NCI-H510A (cell line): ENCODE measurements at places on chromosomes 3 and 15.

GRCh38 chr3:150699068-150699639 is 4.6 kb downstream of the ERICH6 start:
- DNase-seq, result no peak

- no peak for DNase-seq
Measured at GRCh38 chr3:68953816-68954444, 21.6 kb upstream of the TAFA4 start.

DNA sequence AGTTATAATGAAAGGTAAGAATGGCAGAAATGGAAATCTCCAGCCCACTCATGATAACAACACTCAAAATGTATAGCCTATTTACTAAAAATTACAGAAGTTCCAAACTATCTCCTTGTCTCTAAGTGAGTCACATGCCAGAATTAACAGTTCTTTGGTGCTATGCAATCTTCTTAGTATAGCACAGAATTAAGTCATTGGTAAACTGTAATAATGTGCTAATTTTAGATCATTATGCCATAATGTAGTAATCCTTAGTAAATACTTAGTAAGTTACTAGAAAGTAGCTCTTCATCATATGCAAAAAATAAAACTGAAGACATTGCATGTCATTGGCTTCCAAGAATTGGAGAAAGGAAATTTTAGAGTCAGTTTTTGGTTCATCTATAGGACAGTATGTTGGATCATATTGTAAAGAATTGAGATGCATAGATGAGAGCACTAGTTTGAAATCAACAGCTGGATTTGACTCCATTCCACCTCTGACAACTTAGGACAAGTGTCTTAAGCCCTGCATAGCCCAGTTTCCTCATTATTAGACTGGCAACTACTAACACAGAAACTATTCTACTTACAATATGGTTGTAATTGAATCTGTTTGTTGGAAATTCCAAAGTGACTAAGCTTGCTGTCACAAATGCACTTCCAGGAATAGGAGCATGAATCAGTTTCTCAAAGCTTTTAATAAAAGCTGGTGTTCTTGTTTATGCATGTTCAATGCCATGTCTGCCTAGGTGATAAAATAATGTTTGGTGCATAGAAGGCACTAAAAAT is 40.1 kb upstream of the CD47 start:
- no peak for DNase-seq

DNA sequence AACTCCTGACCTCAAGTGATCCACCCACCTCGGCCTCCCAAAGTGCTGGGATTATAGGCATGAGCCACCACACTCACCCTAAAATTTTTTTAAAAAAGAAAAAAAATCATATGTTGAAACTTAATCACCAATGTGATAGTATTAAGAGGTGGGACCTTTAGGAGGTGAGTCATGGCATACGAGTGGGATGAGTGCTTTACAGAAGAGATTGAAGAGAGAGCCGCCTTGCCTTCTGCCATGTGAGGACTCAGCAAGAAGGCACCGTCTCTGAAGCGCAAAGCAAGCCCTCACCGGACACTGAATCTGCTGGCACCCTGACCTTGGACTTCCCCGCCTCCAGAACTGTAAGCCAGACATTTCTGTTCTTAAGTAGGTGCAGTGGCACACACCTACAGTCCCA is 5.5 kb downstream of the ARPIN start:
- DNase-seq, result no peak

GRCh38 chr3:152416808-152417580 is 148.3 kb downstream of the MBNL1 start:
- no peak for DNase-seq

- DNase-seq, result no peak
Measured at GRCh38 chr15:38593524-38593923, 28.9 kb upstream of the RASGRP1 start.

DNA sequence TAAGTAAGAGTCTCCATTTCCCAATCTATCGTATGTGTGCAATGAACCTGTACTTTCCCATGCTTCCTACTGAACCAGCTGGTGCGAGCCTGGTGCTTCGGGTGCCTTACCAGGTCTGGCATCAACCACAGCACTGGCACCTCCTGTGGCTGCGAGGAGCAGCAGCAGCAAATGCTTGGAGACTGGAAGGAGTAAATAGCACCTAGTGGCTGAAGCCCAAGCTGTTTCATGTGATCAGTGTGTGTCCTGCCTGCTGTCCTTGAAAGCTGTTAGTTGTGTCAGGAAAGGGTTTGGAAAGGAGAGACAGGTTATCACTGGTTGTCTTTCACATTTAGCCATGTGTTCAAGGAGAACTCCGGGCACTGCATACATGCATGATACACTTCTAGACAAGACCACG is 31.8 kb downstream of the PCOLCE2 start:
- DNase-seq, result peak; percentile 51

DNA sequence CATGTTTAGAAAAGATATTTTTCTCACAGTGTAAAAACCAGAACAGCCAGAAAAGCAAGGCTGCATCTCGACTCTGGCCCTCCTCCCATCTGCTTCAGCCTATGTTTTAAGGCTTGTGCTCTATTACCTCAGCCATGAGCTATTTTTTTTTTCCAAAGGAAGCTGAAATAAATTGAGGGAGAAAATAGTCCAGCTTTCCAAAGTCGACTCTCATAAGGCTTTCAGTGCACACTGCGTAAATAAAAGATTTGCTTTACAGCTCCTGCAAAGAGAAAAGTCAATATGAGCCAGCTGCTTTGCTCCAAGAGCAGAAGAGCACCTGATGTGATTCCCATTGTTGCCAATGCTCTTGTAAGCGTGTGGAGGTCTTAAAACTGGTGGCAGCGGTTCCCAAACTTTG is 26.7 kb downstream of the SCG3 start:
- no peak for DNase-seq

DNA sequence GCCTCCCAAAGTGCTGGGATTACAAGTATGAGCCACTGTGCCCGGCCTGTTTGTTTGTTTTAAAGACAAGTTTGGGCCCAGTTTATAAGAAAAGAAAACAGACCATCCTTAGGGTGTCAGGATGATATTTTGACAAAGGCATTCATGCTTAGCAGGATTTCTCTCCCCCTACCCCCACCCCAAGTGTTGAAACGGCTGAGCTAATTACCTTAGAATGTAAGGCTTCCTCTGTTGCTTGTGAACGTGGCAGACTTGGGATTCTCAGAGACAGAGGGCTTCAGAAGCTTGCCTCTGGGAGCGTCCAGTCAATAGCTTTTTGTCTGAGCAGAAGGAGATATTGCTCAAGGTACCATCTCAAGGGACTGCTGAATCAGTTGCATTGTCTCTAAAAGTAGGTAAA is 24.0 kb downstream of the FLNB start:
- DNase-seq, result no peak

GRCh38 chr3:126903521-126903920 is 79.4 kb upstream of the PLXNA1 start:
- DNase-seq, result no peak

GRCh38 chr15:78076231-78077052 is 1.1 kb downstream of the TBC1D2B start:
- no peak for DNase-seq

GRCh38 chr3:58999774-59000160 is 50.1 kb downstream of the CFAP20DC start:
- no peak for DNase-seq

DNA sequence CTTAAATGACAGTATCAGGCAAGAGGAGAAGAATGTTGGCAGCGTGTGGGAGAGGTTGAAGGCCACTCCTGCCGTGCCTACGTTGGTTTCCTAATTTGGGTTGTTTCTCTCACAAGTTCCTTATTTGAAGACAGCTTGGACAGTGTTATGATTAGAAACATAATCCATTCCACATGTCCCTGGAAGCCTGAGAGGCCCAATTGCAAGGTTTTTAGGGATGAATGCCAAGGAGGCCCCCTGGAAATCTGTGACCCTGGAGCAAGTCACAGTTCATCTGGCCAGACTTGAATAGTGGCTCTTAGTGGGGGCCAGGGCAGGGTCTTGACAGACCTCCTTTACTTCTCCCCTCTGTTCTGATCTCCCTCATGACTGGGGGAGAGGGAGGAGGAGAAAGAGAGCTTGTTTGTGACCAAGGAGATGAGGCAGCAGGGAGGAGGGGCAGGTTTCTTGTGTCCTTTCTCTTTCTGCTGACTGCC is 584.4 kb upstream of the TBL1XR1 start:
- no peak for DNase-seq

- DNase-seq, result no peak
Measured at GRCh38 chr3:145243875-145244274, 917.1 kb downstream of the PLOD2 start.

- no peak for DNase-seq
Measured at GRCh38 chr15:78129077-78129750, 2.0 kb downstream of the CIB2 start.

DNA sequence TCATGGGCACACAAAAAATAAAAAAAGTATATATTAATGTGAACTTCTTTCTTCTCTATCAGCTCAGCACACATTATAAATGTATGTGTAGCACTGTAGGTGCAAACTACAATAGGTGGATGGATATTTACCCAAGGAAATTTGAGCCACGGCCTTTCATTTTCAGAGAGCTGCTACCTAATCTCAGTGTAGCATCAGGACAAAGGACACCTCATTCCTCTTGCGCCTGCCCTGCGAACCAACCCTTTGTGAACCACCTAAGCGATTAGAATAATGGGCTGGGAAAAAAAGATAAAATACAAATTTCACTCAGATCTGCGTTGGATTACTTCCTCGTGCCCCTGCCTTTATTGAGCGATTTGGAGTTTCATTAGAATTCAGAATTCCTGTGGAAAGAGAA is 263.2 kb downstream of the NR2F2 start:
- no peak for DNase-seq

DNA sequence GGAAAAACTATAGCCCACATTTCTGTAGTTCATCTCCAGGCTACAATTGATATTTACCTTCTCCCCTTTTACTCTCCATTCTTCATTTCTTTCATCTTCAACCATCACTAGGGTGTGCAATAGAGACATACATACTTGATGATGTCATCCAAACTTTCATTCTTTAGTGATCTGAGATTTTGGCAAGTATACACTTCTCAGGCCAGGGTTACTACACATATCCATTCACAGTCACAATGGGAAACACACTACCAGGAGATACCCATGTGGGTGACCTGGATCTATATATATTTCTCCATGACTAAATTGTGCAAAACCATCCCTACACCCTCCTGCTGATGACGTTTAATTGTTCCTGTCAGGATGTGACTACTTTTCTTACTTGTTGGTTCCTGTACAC is 769.5 kb upstream of the DPPA4 start:
- DNase-seq, result no peak

- DNase-seq, result no peak
Measured at GRCh38 chr3:32041316-32041715, 59.8 kb downstream of the ZNF860 start.

DNA sequence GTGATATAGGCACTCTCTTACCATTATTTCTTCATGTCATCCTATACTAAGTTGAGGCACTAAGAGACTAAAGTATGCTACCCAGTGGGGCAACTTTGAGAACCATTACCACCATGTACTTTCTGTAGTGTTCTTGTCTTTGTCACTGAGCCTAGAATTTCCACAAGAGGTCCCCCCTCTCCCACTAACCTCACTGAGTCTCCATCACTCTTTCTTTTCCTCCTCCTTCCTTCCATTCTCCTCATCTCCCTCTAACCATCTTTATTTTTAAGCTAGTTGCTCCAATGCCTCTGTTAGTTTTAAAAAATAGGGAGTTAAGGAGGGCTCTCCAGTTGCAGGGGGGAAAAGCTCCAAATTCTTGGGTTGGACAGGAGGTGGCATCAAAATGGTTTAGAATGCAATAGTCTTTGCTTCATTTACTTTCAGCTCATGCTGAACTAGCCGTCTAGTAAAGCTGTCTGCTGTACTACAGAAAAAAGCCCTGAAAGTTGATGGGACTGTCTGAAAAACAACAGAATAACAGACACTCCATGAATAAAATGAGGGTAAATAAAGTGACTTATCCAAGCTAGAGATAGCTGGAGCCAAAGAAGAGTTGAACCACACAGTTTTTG is 85.1 kb upstream of the MYRIP start:
- no peak for DNase-seq

DNA sequence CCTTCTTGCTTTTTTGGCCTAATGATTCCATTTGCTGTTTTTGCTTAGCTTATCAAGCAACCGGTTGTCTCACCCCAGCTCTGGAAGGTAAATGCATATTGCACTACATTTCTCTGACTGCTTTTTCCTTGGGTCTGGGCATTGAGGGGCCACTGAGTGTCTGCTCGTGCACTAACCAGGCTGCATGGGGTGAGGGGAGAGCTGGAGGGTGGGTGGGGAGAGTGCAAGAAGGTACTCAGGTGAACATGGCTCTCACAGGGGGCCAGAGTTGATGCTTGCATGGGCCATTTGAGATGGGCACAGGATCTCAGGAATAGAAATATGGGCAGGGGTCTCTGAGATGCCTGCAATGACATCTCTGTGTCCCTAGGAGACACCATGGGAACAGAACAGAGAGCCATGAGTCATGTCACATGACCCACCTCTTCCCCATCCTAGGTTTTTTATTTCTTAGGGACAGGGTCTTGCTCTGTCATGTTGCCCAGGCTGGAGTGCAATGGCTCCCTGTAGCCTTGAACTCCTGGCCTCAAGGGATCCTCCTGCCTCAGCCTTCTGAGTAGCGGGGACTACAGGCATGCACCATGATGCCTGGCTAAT is 6.2 kb downstream of the ALPK3 start:
- DNase-seq, result no peak

GRCh38 chr3:71843071-71843470 is 58.1 kb upstream of the PROK2 start:
- DNase-seq, result no peak

GRCh38 chr15:89628806-89629715 is 26.2 kb downstream of the KIF7 start:
- no peak for DNase-seq

- DNase-seq, result no peak
Measured at GRCh38 chr3:149701977-149702350, 44.1 kb upstream of the WWTR1 start.

GRCh38 chr3:30354972-30355371 is 251.4 kb upstream of the TGFBR2 start:
- DNase-seq, result peak; percentile 48

DNA sequence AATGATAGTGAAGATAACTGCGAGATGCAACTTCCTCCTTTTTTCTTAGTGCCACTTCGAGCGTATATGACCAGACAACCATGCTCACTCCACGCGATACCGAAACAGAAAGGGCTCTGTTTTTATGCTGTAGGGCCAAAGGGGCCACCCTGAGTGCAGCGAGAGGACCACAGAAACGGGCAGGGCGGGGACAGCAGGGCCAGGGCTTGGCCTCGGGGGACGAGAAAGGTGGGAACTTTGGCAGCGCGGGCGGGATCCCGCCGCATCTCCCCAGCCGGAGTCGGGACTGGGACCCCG is 483 bp downstream of the VPS13C start:
- no peak for DNase-seq

DNA sequence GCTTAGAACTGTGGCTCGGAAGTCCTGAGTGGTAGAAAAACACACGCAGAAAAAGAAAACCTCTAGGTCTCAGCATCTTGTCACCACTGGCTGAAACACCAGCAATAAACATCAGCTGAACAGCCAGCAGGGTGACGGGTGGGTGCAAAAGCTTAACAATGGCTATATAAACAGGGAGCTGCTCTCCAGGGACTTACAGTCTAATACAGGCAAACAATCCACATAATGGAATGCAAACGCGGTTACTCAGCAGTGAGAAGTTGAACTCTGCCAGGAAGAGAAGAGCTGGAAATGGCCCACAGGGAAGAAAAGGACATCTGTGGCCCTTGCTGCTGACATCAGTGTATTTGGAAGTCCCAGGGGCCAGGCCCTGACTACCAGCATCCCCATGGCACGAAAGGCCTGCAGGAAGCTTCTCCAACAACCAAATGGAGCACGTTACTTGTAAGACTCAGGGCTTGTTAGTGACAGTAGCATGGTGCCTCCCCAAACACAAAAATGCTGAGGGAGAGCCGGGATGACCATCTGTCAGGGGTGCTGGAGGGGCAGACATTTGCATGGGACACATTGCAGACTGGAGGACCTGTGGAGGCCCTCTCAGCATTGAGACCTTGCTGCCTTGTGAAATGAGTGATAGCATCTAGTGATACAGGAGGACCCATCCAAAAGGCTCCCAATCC is 3.0 kb downstream of the HEG1 start:
- DNase-seq, result no peak
